Activated naive CD8-positive, alpha-beta T cell treated with anti-CD3 and anti-CD28 coated beads, Interleukin-2, amount 10 ng/mL, durations not matched to agents 7 days and 5 days (primary cell): ENCODE measurements at places on chromosomes 2 and 18. TPM values are rescaled to one million over a fixed set of nuclear protein-coding genes. Genes with fewer than 3 reads are reported as not detected.

Gene CENPO
- total RNA-seq, result 39.0 TPM

DNA sequence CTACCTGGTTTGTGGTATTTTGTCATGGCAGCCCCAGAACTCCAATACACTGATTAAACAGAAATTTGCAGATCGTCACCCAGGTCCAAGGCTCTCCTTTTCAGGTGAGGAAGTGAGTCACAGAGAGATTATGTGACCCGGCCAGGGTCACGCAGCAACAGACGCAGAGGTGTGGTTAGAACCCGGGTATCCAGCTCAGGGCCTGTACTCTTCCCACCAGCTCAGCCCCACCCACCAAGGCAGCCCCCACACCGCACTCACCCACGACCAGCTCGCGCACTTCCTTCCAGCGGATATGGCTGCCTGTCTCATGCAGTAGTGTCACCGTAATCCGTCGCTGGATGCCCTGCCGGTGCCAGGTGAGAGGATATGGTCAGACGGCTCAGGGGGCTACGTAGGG, 48.1 kb downstream of the AQP12A start:
- peak overlapping the region; percentile 48 for H3K4me3 ChIP-seq
- DNase-seq, result peak; percentile 49

DNA sequence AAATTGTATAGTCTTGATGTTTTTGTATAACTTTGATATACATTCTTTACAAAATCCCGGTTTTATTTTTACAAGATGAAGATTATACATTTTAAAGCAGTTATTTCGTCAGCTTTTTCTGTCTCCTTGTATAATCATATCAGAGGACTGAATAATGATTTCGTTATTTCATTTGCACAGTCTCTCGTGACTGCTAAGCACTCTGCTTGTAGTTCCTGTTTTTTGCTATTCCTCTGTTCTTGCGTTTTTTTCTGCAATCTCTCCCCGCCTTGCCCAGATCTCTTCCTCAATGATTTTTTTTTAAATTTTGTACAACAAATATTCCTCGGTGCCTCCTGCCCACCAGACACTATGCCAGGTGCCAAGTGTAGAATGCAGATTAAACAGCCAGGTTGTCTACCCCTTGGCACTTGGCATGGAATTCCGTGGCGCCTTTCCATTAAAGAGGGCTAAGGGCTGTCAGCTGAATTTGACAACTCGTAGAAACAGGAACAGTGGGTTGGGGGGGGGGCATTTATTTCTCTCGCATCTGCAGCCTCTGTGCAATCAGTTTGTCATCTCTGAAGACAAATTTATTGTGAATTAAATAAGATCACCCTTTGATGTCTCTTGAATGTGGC, 69.6 kb downstream of the KLHL29 start:
- DNase-seq, result no peak
- H3K27me3 ChIP-seq, result peaks cover 28% of the 10 kb centered on the region

DNA sequence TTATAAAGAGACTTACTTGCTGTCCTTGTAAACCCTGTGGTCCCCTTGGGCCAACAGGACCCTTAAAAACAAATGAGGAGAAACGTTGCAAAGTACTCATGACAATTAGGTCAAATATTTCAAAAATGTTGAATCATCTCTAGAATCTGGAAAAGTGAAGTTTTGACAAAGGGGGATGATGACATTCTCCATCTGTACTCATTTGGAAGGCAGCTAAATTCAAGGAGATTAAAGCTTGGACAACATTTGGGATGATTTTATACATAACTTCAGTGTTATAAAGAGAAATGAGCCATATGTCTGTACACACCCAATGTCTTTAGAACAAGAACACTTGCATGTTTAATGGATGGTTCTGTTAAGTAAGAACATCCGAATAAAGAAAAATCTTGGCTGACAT, 92.9 kb downstream of the COL5A2 start:
- DNase-seq, result no peak
- no peaks in the 10 kb centered on the region for H3K27me3 ChIP-seq
- no peak overlapping the region for H3K4me3 ChIP-seq
- H3K4me1 ChIP-seq, result peaks cover 3% of the 10 kb centered on the region
- no peaks in the 10 kb centered on the region for H3K36me3 ChIP-seq
- no peak overlapping the region for H3K27ac ChIP-seq

DNA sequence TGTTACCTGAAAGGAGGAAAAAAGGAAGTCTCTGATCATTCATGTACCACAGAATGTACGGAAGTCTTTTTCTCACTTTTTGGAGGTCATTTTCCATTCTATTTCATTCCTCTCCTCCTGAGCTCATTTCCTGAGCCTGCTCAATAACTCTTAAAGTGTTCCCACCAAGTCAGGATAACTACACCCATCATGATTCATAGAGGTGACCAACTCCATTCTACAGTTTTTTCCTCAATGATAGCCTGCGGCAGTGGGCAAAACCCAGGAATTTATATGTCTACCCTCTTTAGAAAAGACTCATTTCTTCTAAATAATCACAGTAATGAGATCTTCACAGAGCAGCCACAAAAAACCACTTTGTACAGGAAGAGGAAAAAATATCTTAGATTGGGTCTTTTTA, 372.5 kb downstream of the RBM43 start:
- H3K36me3 ChIP-seq, result no peaks in the 10 kb centered on the region
- H3K4me1 ChIP-seq, result no peaks in the 10 kb centered on the region
- H3K27ac ChIP-seq, result no peak overlapping the region
- no peak for DNase-seq

DNA sequence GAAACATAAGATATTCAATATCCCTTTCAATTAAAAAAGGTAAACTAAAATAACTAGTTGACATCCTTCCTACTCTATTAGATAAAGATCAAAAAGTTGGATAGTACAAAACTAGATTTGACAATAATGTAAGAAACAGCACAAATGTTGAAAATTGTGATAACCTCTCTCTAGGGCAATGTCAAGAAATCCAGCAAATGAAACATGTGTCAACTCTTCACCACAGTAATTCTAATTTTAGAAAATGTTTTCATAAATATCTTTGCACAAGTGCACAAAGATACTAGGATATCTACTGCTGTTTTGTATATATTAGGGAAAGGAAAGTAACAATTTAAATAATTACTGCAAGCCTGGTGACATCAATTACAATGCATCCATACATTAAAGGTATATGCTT, 1220.1 kb downstream of the LRP1B start:
- DNase-seq, result no peak
- no peaks in the 10 kb centered on the region for H3K4me1 ChIP-seq
- no peak overlapping the region for H3K4me3 ChIP-seq
- H3K36me3 ChIP-seq, result no peaks in the 10 kb centered on the region
- H3K27me3 ChIP-seq, result no peaks in the 10 kb centered on the region
- no peak overlapping the region for H3K27ac ChIP-seq

GRCh38 chr2:28484835-28485234, 11.0 kb upstream of the PLB1 start:
- no peak overlapping the region for H3K4me3 ChIP-seq
- no peak for DNase-seq
- peaks cover 5% of the 10 kb centered on the region for H3K27me3 ChIP-seq
- no peak overlapping the region for H3K27ac ChIP-seq

- H3K4me3 ChIP-seq, result no peak overlapping the region
- DNase-seq, result no peak
- H3K36me3 ChIP-seq, result no peaks in the 10 kb centered on the region
- H3K27ac ChIP-seq, result no peak overlapping the region
- H3K27me3 ChIP-seq, result peaks cover 11% of the 10 kb centered on the region
Measured at GRCh38 chr2:138771534-138771933, 8.7 kb downstream of the NXPH2 start.

GRCh38 chr2:157897106-157897971, 21.2 kb upstream of the ACVR1 start:
- DNase-seq, result peak; percentile 62
- peaks cover 60% of the 10 kb centered on the region for H3K4me1 ChIP-seq
- no peaks in the 10 kb centered on the region for H3K27me3 ChIP-seq
- peaks cover 7% of the 10 kb centered on the region for H3K36me3 ChIP-seq
- peak overlapping the region; percentile 100 for H3K27ac ChIP-seq

Gene C2orf81
- total RNA-seq, result 5.8 TPM

Gene NETO1
- not detected for total RNA-seq

- H3K27me3 ChIP-seq, result peaks cover 2% of the 10 kb centered on the region
- no peaks in the 10 kb centered on the region for H3K36me3 ChIP-seq
- H3K27ac ChIP-seq, result no peak overlapping the region
Measured at GRCh38 chr2:42970151-42970550, 177.8 kb upstream of the HAAO start.

Gene LINC00305
- not detected for total RNA-seq

Gene OSR1
- total RNA-seq, result not detected

DNA sequence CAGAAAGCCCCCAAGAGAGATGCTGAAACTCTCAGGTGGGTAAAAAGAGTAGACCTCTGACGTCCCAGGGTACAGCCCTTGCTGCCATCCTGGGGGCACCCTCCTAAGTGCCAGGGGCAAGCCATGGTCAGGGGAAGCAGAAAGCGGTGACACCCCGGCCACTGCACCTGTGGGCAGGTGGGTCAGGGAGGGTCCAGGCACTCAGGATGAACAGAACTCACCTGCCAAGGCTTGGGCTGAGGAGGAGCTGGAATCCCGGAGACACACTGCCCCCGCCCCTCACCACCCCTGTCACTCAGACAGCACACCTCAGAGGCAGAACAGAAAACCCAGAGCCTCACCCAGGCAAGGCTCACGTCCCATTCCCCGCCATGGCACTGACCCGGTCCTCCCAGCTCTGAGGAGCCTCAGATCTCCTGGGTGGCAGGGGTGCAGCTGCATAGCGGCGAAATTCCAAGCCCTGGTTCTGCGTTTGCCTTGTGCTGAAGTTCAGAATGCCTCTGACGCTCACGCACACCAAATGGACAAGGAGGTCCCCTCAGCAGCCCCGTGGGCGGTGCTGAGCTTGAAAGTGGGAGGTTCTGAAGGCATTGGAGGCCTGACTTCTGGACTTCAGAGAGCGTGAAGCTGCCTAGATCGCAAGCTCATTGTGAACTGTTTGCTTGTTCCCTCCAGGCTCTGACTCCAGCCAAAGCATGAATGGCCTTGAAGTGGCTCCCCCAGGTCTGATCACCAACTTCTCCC, 4.3 kb downstream of the GPR17 start:
- H3K27ac ChIP-seq, result no peak overlapping the region
- H3K4me1 ChIP-seq, result peaks cover 10% of the 10 kb centered on the region
- no peaks in the 10 kb centered on the region for H3K36me3 ChIP-seq
- no peak overlapping the region for H3K4me3 ChIP-seq

DNA sequence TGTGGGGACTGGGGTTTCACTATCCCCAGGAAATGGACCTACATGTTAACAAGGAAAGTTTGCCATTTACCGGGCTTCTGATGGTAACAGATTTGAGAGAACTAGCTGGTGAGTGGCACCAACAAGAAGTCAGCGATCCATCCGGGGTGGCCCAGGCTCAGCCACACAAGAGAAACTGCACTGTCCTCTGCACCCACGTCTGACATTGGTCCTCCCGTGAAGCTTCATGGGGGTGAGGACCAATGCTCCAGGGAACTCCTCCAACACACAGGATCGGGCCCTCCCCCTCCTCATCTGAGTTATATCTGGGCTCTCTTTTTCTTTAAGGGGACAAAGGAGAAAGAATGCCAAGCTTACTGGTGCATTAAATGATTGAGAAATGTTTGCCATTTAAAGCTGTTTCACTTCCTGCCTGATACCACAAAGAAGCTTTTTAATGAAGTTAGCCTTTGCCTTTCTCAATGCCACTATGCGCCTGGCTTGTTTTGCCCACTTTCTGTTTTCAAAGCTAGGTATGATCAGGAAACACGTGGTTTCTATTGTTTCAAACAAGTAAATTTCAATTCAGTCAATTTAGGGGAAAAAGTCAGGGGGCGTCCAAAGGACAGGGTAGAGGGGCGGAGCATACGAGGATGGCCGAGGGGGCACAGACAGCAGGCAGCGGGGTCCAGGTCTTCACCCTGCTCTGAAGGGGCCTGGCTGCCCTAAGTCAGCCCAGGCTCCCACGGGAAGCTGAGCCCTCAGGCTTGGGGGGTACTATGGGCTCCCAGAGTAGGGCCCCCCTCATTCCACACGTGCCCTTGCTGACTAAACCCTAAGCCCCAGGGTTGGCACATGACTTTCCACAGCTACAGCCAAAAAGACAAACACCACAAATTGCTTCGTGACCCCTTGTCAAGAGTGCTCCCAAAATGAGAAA, 204.0 kb upstream of the ID2 start:
- peaks cover 89% of the 10 kb centered on the region for H3K4me1 ChIP-seq
- H3K27ac ChIP-seq, result peak overlapping the region; percentile 88
- peaks cover 12% of the 10 kb centered on the region for H3K36me3 ChIP-seq
- no peak for DNase-seq

- no peak overlapping the region for H3K27ac ChIP-seq
- H3K27me3 ChIP-seq, result peaks cover 7% of the 10 kb centered on the region
- peaks cover 5% of the 10 kb centered on the region for H3K4me1 ChIP-seq
- no peak for DNase-seq
Measured at GRCh38 chr2:111618226-111618977, 265.6 kb downstream of the ANAPC1 start.

DNA sequence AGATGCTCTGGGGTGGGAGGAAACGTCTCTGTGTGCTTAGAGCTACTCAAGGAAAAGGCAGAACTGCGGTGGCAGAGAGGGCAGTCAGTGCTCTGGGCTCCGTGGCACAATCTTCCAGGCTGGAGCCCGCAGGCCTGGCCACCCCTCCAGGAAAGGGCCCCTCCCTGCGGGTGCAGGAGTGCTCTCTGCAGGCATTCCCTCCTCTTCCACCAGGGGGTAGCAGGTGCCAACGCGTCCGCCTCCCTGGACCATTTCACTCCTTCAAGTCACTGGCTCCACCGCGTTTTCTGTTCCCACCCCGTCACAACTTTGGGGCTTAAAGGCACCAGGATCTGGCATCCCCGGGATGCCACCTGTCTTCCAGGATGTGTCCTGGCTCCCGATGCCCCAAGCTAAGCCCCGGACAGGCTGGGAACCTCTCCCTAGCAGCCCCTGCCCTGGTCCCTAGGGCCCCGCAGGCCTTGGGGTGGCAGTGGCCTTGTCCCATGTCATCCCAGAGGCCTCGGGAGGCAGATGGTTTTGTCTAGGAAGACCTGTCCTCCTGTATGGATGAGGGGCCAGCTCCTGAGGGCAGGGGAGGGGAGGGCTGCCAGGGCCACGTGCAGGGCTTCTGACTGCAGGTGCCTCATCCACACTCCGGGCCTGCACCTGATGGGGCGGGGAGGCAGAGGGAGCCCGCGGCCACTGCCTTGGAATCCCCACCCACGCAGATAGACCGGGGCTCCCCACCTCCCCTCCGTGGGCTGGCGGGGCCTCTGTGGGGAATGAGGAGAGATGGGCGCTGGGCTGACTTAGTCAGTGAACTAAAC, 26.4 kb downstream of the KCNIP3 start:
- H3K27ac ChIP-seq, result no peak overlapping the region
- peaks cover 2% of the 10 kb centered on the region for H3K4me1 ChIP-seq
- DNase-seq, result no peak
- H3K27me3 ChIP-seq, result no peaks in the 10 kb centered on the region
- no peaks in the 10 kb centered on the region for H3K36me3 ChIP-seq

Gene AGXT
- total RNA-seq, result not detected

Gene C2orf66
- 0.17 TPM for total RNA-seq

DNA sequence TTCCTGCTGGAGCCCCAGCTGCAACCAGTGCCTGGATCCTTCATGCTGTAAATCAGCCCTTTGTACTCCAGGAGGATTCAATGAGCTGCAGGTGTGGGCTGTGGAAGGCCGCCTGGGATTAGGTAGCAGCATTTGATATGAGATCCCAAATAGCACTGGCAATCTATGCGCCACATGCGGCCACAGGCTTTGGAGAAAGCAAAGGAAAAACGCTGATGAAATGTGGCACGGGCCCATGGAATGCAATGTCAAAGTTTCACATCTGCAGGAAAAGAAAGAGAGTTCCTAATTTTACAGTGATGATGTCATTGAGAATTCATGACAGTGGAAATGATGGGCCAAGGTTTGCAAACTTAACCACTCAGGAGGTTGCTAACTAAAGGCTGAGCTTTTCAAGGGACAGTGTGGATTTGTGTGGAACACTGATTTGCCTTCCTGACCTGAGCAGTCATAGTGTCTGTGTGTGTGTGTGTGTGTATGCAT, 216.4 kb upstream of the OSR1 start:
- no peaks in the 10 kb centered on the region for H3K36me3 ChIP-seq
- DNase-seq, result no peak
- H3K4me3 ChIP-seq, result no peak overlapping the region
- H3K4me1 ChIP-seq, result no peaks in the 10 kb centered on the region
- H3K27me3 ChIP-seq, result peaks cover 10% of the 10 kb centered on the region
- no peak overlapping the region for H3K27ac ChIP-seq
